H7 (cell line): ENCODE measurements at places on chromosomes 13 and 19.
A peak's percentile ranks its signal among the peaks of the same experiment; 100 is the strongest.

- DNase-seq = peak; percentile 82
These were observed 35.8 kb upstream of the MEDAG start for GRCh38 chr13:30870049-30870884.

DNA sequence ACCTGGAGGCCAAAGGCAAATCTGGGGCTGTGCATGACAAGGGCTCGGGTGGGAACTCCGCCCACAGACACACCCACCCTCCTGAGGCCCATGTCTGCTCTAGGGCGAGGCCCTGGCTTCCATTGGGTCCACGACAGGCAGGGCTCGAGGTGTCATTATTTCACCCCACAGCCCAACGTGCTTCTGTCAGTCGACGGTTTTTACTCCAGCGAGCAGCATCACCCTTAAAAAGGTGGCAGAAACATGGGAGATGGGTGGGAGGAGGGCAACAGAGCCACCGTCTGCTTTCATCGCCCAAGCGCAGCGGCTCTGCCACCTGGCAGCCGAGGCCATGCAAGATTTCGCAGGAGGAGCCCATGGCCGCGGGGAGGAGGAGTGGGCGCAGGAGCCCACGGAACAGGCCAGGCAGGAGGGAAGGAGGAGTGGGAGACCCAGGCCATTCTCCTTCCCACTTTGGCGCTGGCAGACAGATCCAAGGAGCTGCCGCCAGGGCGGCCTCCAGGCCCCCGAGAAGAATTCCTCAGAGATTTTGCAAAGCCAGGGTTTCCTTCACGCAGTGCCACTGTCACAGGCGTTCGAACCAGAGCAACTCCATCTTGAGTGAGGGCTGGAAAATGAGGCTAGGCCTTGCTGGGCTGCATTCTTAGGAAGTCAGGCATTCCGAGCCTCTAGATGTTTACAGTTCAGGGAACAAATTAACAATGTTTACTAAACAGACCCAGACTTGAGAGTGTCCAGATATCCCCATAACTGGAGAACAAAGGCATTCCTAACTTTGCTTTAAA, 49.3 kb upstream of the TUBGCP3 start:
- DNase-seq = peak; percentile 77

DNA sequence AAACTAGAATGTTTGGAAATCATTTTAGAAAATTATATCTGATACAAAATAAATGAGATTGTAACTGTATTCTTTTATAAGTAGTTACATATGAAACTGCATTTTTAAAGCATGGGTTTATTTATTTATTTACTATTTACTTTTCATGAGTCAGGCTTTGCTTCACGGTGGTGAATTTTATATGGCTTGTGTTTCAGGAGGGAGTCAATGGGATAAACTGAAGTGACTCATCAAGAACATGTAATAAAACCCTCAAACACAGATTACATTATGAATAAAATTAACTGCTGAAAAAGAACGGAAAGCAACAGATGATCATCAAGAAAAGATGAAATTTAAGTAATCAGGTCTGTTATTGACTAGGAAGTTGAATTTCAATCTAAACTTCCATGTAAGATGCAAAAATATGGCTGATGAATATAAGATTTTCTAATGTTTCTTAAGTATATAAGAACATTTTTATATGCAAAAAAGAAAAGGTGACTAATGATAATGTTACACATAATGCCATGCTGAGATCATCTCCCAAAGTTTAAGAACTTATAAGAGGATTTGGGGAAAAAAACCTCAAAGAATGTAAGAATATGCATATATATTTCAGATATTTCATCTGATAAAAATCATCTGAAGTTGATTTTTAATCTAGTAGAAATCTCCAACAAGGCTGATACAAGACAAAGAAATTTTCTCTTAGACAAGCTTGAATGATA, 383.6 kb downstream of the SLITRK1 start:
- no peak for DNase-seq

DNA sequence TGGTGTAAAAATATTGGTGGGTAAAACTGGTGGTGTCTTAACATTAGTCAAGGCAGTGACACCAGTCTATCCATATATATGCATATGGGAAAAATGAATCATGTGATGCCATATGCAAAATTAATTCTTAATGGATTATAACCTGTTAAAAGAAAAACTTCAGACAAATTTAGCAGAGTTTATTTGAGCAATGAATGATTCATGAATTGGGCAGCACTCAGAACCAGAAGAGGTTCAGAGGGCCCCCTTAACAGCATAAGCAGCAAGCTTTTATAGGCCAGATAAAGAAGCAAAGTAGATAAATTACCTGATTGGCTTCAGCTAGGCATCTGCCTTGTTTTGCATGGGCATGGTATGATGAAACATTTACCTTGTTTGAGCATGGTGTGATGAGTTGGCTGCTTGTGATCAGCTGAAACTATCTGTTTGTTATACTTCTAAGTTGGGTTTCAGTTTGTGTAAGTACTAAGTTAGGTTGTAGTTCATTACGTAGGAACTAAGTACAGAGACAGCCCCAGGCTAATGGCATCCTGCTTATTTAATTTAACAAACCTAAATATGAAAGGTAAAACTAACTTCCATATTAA, 66.6 kb downstream of the DNAJC15 start:
- no peak for DNase-seq

GRCh38 chr13:33308863-33309262, 23.3 kb upstream of the STARD13 start:
- no peak for DNase-seq
